ENCODE measurements at places on chromosomes 7 and 10. TPM values are rescaled to one million over a fixed set of nuclear protein-coding genes. Genes with fewer than 3 reads are reported as not detected.

BUD23 gene
- total RNA-seq = 78.8 TPM

CYP3A5 gene
- 0.18 TPM for total RNA-seq

TMEM184A gene
- total RNA-seq = 1.5 TPM

CYP2C19 gene
- total RNA-seq = not detected

PRSS37 gene
- total RNA-seq = not detected

LMOD2 gene
- not detected for total RNA-seq

ANXA7 gene
- 115 TPM for total RNA-seq

XRCC2 gene
- 10.5 TPM for total RNA-seq

LHFPL3 gene
- not detected for total RNA-seq

TAF5 gene
- total RNA-seq = 15.7 TPM

MMP21 gene
- total RNA-seq = not detected

NOS3 gene
- total RNA-seq = 71.5 TPM

CEP55 gene
- total RNA-seq = 87.3 TPM

GRCh38 chr7:56222866-56223265 is 106.6 kb upstream of the NUPR2 start:
- no peak for DNase-seq

GRCh38 chr10:24842856-24843255 is 109.5 kb downstream of the PRTFDC1 start:
- DNase-seq = no peak

GRCh38 chr7:22137466-22137865 is 191.8 kb upstream of the CDCA7L start:
- peak; percentile 51 for DNase-seq

- DNase-seq = no peak
These were observed 167.4 kb upstream of the AHR start for GRCh38 chr7:17131060-17131345.

GRCh38 chr10:114723361-114723760 is 65.3 kb upstream of the ABLIM1 start:
- DNase-seq = no peak

DNA sequence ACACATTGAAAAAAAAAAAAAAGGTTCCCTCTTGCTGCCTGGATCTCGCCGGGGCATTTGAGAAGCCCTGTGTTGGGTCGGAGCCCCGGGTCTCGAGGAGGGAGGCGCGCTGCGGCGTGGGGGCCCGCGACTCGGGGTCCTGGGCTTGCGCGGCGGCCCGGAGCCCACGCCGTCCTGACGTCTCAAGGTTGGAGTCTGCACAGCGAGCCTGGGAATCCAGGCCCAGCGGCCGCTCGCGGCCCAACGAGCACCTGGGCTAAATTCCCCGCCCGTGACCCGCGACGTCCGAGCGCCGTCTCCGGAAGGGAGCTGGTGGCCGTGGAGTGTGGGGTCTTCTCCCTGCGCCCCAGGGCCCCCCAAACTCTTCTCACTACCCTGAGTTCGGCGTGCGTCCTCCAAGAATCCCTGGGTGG is 1.4 kb upstream of the CTBP2 start:
- DNase-seq = no peak

- DNase-seq = no peak
These were observed 538.5 kb downstream of the KCNMA1 start for GRCh38 chr10:77099136-77099535.

DNA sequence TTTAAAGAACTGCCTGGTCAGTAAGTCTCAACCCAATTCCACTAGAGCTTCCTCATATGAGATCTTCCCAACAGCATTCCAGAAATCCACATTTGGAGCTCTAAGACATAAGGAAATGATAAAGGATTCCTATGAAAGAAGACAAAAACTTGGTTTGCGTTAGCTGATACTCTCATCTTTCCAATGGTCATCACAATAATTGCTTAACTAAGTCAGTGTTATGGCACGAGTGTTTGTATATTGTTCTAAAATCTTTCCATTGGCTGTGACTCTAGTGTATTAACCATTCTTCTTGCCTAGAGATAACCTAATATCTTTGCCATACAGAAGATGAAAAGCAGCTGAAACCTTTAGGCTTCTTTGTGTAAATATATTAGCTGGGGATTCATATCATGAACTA is 289.0 kb downstream of the SNX13 start:
- no peak for DNase-seq

- DNase-seq = no peak
These were observed 27.5 kb upstream of the WAC start for GRCh38 chr10:28505359-28505959.

GRCh38 chr7:144038887-144039286 is 9.9 kb upstream of the OR2A5 start:
- DNase-seq = no peak

- DNase-seq = peak; percentile 37
These were observed 589 bp upstream of the RAPGEF5 start for GRCh38 chr7:22357311-22358175.

DNA sequence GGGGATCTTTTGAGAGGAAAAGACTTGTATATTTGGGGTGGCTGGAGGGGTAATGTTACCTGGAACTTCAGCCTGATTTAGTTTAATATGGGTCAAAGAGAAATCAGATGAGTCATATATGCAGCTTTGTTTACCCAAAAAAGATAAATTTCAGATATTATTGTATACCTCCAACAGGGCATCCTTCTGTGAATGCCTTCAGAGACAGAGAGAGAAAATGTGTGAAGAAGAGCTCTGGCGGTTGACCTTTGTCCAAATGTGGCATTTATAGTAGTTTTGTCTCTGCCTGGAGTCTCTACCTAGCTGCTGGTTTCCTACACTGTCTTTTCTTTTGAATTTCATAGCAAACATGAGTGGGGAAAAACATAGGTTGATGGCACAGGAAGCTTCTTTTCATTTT is 21.6 kb downstream of the LRMDA start:
- DNase-seq = no peak

- DNase-seq = peak; percentile 25
These were observed 9.5 kb downstream of the ANKIB1 start for GRCh38 chr7:92255308-92255707.

- DNase-seq = peak; percentile 52
These were observed 84.0 kb downstream of the NRBF2 start for GRCh38 chr10:63217120-63217605.

DNA sequence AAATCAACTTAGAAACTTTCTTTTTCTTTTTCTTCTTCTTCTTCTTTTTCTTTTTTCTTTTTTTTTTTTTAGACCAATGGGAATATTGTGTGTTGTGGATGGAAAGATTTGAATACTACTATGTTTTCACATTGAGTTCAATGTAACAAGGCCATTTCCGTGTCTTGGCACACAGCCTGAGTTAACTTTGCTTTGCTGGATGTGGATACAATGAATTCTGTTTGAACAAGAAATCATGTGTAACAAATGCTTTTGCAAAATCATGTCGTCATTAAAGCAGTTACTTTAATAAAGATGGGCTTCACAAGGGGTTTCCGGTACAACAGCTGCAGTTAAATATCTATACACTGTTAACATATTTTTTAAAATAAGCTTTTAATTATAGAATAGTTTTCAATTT is 13.5 kb upstream of the ENTPD1 start:
- DNase-seq = no peak

DNA sequence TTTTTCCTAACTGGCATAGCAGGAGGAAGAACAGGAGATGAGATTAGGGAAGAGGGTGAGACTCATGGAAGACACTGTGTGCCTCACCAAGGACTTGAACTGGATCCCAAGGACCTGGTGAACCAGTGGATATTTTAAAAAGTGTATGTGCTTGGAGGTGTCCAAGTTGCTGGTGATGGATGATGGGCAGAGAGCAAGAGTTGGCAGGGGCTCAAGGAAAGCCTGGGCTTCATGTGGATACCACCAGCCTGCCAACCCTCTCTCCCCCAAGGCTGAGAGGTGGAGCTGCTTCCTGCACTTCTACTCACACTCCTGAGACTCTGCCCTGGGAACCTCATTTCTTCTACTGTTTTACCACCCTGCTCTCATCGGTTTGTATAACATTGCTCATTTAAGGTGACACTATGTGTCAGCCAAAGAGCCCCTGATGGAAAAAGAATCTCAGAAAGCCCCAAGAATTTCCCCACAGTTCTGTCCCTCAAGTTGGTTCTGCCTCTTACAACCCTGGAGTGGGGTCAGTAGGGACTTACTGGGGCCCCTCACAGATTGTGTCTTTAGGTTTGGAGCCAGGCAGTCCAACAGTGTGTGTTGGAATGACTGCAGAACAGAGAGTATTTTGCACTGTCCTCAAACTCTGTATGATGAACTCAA is 56.2 kb upstream of the PDCD4 start:
- no peak for DNase-seq

DNA sequence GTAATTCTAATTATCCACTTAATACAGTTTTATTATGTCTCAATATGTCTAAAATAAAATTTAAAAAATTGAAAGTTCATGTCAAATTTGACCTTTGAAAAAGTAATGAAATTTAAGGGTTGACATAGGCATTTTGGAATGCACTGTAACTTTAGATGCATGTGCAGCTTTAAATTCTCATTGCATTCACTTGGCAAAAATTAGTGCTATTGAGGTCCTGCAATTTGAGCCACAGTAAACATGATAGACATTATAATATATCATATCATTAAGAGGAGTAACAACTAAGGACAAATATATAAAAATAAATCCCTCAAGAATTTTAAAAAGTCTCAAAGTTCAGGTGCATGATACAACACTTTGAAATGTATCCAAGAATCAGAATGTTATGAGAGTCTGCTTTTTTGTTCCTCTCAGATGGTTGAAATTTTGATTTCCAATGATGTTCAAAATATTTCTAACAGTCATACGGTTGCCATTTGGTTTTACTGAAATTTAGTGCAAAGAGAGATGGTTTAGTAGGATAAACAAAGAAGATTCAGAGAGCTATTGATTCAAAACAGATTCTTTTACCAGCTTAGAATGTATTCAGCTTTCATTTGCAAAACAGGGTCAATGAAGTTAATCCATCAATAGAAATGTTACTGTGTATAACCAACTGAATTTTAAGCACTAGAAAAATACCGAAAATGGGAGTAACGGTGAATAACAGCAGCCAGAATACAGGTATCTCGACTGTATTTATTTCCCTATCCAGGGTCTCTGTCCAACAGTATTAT is 71.8 kb downstream of the SEMA3A start:
- no peak for DNase-seq

DNA sequence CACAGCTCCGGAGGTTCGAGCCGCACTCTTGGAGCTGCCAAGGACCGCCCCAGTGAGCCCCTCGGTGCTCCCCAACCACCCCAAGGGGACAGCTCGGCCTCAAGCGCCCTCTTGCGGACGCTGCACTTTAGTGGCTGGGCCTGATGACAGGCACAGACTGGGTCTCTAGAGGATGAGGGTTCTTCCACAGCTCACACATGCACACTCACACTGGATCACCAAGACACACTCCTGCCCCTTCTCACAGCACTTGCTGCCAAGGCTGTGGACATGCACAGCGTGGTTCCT is 2.1 kb downstream of the RET start:
- DNase-seq = no peak

DNA sequence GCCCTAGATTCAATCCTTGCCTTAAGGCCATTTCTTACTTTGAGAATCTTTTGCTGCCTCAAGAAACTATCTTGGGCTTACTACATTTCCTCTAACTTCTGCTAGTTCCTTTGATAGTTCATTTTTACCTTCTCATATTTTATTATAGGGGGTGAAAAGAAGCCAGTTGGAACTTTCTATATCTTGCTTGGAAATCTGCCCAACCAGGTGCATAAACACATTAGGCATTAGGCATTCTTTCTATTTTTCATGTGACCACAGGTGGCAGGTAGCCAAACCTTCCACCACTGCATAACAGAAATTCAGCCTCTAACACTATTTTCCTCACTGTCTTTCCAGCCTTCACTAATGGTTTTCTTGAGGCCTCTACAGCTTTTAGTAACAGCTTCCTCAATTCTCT is 300.0 kb upstream of the SP8 start:
- DNase-seq = no peak

DNA sequence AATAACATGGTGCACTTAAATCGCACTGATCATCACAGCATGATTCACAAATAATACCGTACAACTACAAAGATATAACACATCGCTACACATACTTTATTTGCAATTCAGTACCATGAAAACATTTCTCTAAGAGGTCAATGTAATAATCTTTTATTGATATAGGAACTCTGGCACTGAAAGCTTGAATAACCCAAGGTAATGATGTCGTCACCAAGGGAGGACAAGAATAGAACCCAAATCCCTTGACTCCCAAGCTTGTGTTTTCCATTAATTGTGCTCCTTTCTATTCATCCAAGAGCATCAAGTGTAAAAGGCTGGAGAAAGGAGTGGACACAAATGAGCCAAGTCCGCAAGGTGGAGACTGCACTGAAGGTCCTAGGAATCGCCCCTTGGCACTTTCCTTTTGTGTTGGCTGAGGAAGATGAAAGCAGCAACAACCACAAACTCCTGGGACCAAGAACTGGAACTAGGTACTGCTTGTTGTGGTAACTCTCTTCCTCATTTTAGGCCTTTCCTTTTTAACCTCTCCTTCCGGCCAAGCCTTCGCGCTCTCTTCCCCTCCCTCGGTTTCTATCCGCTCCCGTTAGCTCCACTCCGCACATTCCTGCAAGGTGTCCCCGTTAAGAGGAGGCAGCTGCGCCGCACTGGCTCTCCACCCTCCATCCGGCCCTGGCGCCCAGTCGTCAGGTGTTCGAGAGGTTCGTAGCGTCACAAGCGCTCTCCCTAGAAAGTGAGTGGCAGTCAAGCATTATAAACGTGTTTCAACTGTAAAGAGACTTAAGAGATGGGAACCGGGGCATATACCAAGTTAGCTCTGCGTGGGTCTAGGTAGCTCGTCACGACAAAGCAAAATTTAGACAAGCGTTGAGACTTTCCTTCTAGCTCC is 1.0 kb upstream of the CBLL1 start:
- no peak for DNase-seq

GRCh38 chr7:151141855-151142685 is 25.4 kb downstream of the GBX1 start:
- no peak for DNase-seq

DNA sequence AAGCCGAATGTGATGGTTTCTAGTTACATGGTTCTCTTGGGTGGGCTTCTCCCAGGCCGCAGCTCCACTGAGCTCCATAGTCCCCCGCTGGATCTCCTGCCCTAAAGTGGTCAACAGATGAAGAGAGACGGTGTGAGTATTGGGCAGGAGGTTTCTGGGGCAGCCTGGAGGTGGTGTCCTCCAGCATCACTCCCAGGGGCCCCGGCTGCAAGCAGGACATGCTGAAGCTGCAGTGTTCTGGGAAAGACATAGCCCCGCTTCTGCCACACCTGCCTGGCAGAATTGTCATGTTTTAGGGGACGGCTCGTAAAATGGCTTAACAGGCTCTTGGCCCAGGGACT is 40.4 kb downstream of the CALML3 start:
- no peak for DNase-seq

GRCh38 chr7:28813243-28813962 is 144.7 kb downstream of the TRIL start:
- no peak for DNase-seq

GRCh38 chr7:1596181-1597043 is 26.6 kb upstream of the PSMG3 start:
- DNase-seq = no peak

GRCh38 chr7:79785556-79785955 is 332.1 kb upstream of the MAGI2 start:
- no peak for DNase-seq

- DNase-seq = no peak
These were observed 293.5 kb upstream of the IMMP2L start for GRCh38 chr7:111855842-111856227.

GRCh38 chr10:11145495-11145855 is 127.8 kb downstream of the CELF2 start:
- peak; percentile 52 for DNase-seq

- no peak for DNase-seq
These were observed 126.6 kb downstream of the PCLO start for GRCh38 chr7:83036130-83036529.

- no peak for DNase-seq
These were observed 3.2 kb upstream of the VSIR start for GRCh38 chr10:71776481-71776925.

GRCh38 chr10:108039821-108040584 is 875.5 kb upstream of the SORCS1 start:
- peak; percentile 14 for DNase-seq

Data from HT1080 (cell line).